ENCODE measurements at places on chromosomes 4 and X.

GRCh38 chrX:39779952-39780783 is 317.6 kb downstream of the BCOR start:
- DNase-seq: peak; percentile 0

DNA sequence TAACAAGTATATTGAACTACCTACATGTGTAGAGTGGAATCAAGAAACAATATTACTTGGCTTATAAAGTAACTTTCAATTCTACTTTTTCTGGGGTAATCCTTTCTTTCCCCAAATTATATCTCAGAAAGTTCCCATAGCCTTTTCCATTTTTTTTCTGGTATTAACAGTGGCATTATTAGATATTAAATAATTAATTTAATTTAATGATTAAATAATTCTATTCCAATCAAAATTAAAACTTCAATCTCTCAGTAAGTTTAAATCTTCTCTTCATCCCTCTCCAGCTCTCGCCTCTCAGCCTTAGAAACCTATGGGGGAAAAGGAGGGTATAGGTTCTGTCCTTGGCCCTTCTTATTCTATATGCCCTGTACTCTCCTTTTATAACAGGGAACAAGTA is 262.4 kb downstream of the INPP4B start:
- no peak for DNase-seq

DNA sequence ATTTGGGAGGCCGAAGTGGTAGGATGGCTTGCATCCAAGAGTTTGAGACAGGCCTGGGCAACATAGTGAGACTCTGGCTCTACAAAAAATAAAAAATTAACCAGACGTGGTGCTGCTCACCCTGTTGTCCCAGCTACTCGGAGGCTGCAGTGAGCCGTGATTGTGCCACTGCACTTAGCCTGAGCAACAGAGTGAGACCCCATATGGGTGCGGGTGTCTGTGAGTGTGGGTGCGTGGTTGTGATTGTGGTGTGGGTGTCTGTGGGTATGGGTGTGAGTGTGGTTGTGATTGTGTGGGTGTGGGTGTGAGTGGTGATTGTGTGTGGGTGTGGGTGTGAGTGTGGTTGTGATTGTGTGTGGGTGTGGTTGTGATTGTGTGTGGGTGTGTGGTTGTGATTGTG is 114.6 kb downstream of the UBE2K start:
- DNase-seq: no peak

GRCh38 chr4:40473578-40474388 is 138.7 kb downstream of the CHRNA9 start:
- DNase-seq: no peak

DNA sequence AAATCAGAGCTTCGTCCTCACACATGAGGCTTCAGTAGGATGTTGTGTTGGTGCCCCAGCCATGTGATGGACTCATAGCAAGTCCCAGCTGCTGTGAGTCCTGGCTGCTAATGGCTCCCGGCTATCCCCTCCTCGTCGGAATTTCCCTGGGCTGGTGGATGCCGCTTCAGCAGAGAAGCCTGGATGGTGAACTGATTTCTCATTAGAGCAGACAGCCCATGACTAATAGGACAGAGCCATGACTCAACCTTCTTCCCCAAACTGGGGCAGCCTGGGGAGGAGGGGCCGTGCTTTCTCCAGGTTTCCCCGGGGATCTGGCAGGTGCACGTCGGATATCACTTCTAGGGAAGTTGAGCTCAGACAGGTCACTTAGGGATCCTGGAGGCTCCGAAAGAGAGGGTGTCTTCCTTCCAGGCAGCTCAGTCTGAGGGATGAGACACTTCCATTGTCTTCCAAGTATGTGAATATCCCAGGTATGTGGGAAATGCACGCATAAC is 112.7 kb downstream of the ASMT start:
- no peak for DNase-seq

DNA sequence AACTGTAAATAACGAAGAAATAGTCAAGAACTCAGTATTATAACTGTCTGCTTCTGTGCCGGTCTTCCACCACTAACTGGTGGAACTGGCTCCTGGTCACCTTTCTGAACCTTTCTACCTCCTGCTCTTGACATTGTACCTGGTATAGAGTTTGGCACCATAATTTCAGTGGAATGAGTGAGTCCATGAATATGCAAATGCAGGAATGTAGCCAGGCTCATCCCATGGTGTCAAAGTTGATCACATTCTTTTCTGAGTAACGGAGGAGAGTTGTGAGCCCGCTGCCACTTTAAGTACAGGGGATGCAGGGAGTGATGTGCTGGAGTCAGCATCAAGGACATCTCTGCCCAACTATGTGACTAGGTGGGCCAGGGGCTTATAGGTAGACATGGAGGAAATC is 207.9 kb upstream of the HS3ST1 start:
- no peak for DNase-seq

GRCh38 chr4:189083769-189084168 is 856.9 kb upstream of the FRG1 start:
- DNase-seq: peak; percentile 21

DNA sequence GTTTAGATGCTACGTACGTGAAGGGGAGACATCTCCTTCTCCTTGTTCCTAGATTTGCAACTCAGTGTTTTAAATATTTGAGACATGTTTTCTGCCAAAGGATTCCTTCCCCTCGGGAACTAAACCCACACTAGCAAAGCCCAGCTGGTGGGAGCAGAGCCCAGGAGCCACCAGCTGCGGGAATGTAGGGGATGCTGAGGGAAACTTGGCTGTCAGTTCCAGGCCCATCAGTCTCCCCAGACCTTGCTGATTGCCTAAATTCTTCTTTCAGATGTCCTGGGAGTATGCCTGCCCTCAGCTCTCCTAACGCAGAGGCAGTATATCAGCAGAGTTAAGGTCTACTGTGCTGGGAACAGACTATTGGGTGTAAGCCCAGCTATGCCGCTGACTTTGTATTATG is 630.0 kb upstream of the TENM3 start:
- DNase-seq: no peak

- DNase-seq: peak; percentile 8
Observed at GRCh38 chrX:68699960-68700746, 52.7 kb downstream of the STARD8 start.

DNA sequence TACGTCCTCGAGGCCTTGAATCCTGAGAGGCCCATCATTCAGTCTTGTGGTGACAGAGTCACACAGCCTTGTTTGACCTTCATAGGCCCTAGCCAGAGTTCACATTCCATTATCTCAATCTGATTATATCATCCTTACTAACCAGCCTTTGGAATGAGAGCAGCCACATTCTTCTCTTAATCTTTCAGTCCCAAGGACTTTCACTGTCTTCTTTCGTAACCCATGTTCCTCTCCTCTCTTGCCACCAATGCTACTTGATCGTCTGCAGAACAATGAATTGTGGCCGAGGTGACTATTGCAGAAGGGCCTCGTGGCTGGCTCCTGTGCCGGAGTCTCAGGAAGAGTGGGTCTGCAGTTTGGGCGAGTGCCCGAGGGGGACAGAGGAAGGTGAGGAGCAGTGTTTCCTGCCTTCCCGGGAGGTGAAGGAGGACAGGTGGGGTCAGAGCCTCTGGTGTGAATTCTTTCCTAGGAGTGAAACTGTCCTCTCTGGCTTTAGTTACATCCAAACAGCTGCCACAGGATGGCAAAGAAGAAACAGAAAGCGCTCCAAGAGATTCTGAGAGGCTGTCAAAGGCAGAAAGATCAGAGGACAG is 94.6 kb downstream of the LIMCH1 start:
- DNase-seq: no peak

DNA sequence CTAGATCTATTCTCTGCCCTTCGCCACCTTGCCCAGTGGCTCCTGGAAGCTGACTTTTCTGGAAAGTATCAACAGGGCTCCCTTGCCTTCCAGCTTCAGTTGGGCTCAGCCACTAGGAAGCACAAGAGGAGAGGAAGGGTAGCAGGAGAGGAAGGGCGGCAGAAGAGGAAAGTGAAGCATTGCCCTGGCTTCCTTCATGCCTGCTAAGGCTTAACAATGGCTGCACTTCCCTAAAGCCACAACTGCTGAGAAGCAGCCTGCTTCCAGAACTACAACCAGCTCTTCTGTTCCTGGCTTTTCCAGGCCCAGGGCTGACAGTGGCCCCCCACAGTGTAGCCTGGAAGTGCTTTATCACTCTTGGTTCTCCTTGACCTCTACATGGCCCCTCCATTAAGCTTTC is 29.1 kb upstream of the PGM2 start:
- DNase-seq: no peak

DNA sequence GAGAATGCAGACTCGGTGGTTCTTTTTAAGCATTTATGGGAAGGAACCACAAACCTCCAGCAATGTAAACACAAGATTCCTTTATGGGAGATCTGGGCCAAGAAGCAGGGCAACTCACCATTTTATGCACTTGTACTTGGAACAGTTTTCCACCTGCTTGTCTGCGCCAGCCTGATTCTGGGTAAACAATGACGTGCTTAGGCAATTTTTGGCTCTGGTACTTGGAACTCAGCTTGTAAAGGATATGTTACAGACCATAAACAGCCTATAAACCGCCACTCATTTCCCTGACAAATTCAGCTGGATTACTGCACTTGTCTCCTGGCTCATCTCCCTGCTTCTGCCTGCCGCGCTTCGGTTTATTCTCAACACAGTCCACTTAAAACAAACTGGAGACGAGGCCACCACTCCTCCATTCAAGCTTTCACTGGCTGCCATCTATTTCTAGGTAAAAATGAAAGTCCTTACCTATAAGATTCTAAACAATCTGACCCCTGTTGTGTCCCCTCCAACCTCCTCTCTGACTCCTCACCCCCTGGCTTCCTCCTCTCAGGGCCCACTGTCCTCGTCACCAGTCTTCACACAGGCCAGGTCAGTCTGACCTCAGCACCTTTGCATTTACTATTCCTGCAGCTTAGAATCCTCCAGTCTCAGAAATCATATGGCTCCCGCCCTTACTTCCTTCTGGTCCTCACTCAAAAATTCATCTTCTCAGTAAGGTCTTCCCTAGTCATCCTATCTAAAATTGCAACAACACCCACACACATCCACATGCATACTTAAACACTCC is 205.9 kb upstream of the GALNT7 start:
- no peak for DNase-seq

DNA sequence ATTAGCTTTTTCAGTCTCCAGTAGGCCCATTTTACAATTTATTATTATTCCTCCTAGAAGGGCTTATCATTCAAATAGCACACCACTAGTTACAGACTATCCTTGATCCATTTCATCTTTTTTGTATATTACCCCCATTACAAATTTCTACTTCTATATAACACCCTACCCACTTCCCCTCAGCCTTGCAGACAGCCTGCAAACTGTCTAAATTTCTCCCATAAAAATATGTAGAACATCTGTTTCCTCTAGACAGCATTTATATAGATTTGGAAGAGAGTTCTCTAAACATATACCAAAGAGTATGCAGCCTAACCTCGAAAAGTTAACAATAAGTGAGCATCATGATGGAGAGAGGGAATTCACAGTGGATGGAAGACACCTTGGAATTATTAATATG is 30.8 kb downstream of the COMMD8 start:
- DNase-seq: no peak

GRCh38 chrX:138756234-138756633 is 44.7 kb upstream of the FGF13 start:
- no peak for DNase-seq

DNA sequence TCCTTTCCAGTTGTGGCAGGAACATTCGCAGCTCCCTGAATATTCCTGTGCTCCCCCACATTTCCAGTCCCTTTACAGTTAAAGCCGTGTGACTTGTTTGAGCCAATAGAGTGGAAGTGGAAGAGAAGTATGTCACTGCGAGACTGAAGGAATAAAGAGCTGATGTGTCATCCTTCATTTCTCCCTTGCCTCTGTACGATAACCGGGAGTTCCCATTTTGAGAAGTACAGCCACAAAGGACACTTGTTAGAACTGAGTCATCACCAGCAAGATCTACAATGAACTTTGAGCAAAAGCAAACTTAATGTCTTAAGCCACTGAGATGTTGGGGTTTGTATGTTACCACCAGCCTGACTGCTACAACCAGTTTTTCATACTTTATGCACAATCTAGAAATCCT is 92.3 kb downstream of the SPRY1 start:
- no peak for DNase-seq

GRCh38 chr4:139146926-139147629 is 29.9 kb downstream of the ELF2 start:
- no peak for DNase-seq

- no peak for DNase-seq
Observed at GRCh38 chr4:82501154-82501442, 60.7 kb downstream of the TMEM150C start.

DNA sequence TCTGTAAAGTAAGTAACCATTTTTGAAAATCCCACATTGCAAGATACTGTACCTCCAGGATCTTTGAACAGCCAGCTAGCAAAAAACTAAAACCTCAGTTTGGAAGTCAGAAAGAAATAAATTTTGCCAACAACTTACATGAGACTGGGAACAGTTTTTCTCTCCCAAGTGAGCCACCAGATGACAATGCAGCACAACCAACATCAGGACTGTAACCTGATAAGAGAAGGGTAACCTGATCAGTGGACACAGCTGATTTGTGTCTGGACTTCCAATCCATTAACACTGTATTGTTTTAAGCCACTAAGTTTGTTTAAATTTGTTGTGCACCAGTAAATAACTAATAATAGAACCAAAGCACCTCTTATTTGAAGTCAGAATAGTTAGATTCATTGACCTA is 923.3 kb downstream of the FAT4 start:
- no peak for DNase-seq

DNA sequence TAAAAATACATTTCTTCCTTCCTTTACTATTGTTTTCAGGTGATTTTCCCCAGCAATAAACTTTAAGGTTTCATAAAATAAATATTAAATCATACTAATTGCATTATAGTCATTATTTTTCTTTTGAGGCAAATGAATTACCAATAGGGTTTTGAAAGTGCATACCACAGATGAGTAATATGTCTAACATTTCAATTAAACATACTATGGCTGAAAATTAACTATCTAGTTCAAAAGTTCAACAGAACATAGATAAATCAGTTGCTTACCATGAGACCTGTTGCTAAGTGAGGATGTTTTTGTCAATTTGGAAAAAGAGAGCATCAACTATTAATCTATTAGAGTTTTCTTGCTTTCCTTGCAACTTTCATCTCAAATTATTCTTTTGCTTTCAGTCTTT is 35.0 kb downstream of the NPY5R start:
- no peak for DNase-seq

GRCh38 chr4:87209696-87210095 is 10.7 kb downstream of the KLHL8 start:
- DNase-seq: peak; percentile 89

DNA sequence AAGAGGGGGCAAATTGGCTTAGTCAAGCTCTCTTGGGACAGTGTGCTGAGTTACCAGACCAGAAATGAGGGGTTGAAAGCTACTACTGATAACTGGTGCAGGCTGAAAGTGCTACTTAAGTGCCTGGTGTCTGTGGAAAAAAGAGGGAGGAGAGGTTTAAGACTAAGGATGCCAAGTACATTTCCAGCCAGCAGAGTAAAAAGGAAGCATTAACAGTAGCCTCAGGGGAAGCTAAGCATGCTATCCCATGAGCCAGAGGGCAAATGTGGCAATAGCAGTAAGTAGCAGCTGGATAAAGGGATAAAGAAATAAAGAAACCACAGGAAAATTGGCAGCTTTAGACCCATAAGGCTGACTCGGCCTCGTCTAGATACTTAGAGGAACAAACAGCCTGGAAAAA is 196.3 kb upstream of the MAB21L2 start:
- no peak for DNase-seq

- DNase-seq: no peak
Observed at GRCh38 chrX:71167031-71167781, 22.6 kb downstream of the NLGN3 start.

Data from GF-D8 (cell line).